ENCODE measurements at places on chromosomes 12 and 14.

DNA sequence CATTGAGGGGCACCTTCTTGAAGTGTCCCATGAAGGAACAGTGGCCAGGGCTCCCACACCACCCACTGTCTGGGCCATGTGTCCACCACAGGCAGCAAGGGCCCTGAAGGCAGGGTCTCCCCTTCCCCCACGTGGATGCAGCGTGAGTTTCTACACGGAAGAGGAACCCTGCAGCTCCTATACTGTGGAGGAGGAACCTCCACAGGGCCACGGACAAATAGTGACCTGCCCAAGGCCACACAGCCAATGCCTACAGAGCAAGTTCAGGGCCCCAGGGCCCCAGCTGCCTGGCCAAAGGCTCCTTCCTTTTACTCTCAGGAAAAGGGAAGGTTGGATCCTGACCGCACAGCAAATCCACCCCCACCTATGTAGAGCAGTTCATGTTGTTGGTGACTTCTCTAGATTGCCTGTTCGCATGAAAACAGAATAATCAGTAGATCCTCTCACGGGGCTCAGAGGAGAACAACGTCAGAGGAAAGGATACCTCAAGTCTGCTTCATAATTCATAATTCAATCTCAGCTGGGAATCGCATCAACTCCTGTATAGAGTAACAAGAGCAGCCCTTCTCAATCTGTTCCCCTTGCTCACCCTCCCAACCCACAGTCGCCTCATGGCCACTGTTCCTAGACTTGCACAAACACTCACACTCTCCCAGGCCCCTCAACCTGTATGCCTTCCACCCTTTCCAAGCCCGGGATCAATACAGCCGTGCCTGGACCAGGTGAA lies 11.1 kb upstream of the KRT73 start:
- DNase-seq, result no peak

- no peak for DNase-seq
Observed at GRCh38 chr14:36524874-36525745, 5.1 kb upstream of the NKX2-1 start.

GRCh38 chr12:117897372-117898161 lies 71.2 kb downstream of the KSR2 start:
- no peak for DNase-seq

DNA sequence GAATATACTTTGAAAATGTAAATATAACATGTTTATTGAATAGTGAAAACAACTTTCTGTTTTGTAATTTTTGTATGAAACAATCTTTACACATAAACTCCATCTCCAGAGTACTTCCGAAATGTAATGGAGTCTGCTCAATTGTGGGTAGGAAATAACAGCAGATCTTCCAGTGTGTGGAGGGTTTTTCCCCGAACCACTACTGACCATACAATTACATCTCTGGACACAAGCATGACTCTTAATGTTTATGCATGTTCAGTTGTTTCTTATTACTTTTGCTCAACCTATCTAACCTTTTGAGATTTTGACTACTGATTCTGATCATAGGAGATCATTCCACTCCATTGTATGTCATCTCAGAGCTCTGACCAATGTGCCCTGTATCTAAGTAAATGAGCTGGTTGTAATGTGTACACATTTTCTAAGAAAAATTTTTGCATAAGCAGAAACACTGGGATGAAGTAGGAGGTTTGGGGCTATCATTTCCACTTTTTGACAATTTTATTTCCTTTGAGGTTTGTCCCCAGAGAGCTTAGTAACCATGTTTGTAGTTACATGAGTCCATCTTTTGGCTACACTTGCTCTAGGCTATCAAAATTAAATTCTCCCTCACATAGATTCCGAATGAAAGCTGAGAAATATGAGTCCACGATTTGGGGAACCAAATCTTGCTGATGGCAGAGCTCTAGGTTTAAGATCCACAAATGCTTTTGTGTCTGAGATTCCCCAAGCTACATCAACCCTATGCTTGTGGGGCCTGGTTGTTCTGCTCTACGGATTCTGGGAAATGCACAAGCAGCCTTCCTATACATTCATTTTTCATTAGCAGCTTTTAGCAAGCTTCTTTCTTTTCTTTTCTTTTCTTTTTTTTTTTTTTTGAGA lies 21.4 kb upstream of the CLEC4D start:
- DNase-seq, result no peak

DNA sequence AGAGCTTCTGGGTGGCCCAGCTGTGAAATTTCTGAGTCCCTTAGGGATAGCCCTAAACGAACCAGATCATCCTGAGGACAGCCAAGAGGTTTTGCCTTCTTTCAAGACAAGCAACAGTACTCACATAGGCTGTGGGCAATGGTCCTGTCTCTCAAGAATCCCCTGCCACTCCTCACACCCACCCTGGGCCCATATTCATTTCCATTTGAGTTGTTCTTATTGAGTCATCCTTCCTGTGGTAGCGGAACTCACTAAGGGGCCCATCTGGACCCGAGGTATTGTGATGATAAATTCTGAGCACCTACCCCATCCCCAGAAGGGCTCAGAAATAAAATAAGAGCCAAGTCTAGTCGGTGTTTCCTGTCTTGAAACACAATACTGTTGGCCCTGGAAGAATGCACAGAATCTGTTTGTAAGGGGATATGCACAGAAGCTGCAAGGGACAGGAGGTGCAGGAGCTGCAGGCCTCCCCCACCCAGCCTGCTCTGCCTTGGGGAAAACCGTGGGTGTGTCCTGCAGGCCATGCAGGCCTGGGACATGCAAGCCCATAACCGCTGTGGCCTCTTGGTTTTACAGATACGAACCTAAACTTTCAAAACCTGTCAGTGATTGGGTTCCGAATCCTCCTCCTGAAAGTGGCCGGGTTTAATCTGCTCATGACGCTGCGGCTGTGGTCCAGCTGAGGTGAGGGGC lies 38.9 kb downstream of the DAD1 start:
- no peak for DNase-seq

DNA sequence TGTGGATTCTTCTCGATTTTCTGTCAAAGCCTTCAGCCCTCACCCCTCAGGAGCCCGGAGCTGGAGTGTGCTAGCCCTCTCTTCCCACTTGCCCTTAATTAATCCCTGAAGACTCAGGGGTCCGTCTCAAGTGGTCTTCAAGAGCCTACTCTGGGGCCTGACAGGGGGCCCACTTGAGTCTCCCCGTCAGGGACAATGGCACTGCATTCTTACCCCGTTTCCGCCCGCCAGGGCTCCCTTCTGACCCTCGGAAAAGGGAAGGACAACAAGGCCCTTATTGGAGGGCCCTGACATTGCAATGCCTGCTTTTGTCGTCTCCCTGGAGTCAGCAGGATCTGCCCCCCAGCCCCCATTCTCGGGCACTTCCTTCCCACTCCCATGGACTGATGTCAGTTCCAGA lies 34.4 kb downstream of the TBX3 start:
- DNase-seq, result no peak

DNA sequence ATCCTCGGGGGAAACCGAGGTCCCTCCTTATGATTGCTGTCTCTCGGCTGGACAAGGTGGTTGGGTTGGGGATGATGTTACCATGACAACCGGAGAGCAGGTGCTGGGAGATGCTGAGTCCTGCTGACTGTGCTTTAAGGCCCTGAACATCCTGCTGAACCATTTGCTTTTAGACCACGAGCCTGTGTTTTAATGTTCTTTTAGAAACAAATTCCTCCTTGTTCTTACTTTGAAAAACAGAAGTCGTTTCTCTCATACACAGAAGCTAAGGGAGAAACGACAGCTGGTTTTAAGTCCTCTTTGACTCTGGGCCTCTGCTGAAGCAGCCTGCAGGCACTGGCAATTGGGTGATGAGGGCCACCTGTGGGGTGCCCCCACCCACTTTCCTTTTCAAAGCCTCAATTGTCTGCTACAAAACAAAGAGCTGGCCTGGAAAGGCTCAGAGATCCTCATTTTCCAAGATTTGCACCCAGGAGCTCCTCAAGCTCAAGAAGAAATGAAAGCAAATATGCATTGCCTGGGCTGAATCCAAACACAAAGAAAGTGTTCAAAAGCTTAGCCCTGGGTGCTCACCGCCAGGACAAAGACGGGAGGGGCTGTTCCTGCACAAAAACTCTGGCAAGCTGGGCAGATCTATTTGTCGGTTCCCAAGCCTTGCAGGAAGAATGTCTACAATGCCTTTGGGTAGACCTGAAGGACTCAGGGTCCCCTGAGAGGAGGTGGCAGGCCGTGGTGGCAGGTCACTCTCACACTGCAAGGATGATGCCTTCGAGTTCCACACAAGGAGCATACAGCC lies 90.0 kb upstream of the CLMN start:
- DNase-seq, result no peak
